Vagina (tissue), 2 donors: ENCODE measurements at places on chromosomes 12 and 14.

DNA sequence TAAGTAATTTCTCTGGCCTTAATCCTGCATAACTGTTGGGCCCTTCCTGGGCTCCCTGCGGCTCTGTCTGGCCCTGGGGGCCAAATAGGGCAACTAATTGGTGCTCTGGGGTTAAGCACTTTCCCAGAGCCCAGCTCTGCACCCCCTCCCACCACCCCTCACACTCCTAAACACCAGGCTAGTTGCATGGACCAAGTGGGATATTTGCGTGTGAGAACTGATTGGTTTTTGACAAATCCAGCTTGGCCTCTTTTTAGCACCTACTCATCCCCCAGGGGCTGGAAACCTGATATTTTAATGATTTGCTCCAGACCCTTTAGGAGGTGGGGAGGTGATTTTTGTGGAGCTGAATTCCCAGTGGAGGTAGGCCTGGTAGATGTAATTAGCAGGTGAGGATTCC lies 91.9 kb downstream of the DICER1 start:
- no peak overlapping the region for H3K27ac ChIP-seq
- H3K36me3 ChIP-seq = no peaks in the 10 kb centered on the region
- H3K27me3 ChIP-seq = peaks cover under 1% of the 10 kb centered on the region
- no peak for DNase-seq
- no peak overlapping the region for H3K4me3 ChIP-seq
- H3K4me1 ChIP-seq = no peaks in the 10 kb centered on the region

- no peak for DNase-seq
- H3K27ac ChIP-seq = no peak overlapping the region
- H3K36me3 ChIP-seq = no peaks in the 10 kb centered on the region
- H3K4me3 ChIP-seq = no peak overlapping the region
- no peaks in the 10 kb centered on the region for H3K27me3 ChIP-seq
- H3K4me1 ChIP-seq = peaks cover 38% of the 10 kb centered on the region
These were observed 59.8 kb downstream of the BCL11B start for GRCh38 chr14:99212199-99212598.

DNA sequence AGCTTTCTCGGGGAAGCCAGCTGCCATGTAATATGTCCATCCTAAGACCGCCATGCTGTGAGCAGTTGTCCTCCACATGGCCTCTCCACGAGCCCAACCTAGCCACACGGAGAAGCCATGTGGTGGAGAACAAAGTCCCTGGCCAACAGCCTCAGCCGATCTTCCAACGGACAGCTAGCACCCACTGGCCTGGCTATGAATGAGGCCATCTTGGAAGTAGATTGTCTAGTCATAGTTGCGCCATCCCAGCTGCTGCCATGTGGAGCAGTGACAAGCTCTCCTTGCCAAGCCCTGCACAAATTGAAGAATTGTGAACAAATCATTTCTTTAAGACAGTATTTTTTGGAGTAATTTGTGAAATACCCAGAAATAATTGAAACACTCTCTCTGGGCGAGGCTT lies 49.3 kb upstream of the USP44 start:
- no peaks in the 10 kb centered on the region for H3K27me3 ChIP-seq
- H3K27ac ChIP-seq = no peak overlapping the region
- no peaks in the 10 kb centered on the region for H3K36me3 ChIP-seq
- H3K4me3 ChIP-seq = no peak overlapping the region
- no peak for DNase-seq

- H3K27me3 ChIP-seq = no peaks in the 10 kb centered on the region
- peaks cover 38% of the 10 kb centered on the region for H3K4me1 ChIP-seq
- H3K36me3 ChIP-seq = no peaks in the 10 kb centered on the region
- H3K4me3 ChIP-seq = no peak overlapping the region
- no peak for DNase-seq
These were observed 362.1 kb downstream of the RAD51B start for GRCh38 chr14:68181519-68182326.

GRCh38 chr12:92213166-92213565 lies 67.5 kb upstream of the BTG1 start:
- H3K27me3 ChIP-seq = no peaks in the 10 kb centered on the region
- DNase-seq = no peak
- no peak overlapping the region for H3K4me3 ChIP-seq
- no peaks in the 10 kb centered on the region for H3K36me3 ChIP-seq
- H3K27ac ChIP-seq = no peak overlapping the region
- peaks cover 9% of the 10 kb centered on the region for H3K4me1 ChIP-seq
